Right renal pelvis (tissue), 4 donors: ENCODE measurements at places on chromosomes 4 and X.

GRCh38 chr4:77827343-77827742, 8.2 kb upstream of the CNOT6L start:
- DNase-seq, result no peak

DNA sequence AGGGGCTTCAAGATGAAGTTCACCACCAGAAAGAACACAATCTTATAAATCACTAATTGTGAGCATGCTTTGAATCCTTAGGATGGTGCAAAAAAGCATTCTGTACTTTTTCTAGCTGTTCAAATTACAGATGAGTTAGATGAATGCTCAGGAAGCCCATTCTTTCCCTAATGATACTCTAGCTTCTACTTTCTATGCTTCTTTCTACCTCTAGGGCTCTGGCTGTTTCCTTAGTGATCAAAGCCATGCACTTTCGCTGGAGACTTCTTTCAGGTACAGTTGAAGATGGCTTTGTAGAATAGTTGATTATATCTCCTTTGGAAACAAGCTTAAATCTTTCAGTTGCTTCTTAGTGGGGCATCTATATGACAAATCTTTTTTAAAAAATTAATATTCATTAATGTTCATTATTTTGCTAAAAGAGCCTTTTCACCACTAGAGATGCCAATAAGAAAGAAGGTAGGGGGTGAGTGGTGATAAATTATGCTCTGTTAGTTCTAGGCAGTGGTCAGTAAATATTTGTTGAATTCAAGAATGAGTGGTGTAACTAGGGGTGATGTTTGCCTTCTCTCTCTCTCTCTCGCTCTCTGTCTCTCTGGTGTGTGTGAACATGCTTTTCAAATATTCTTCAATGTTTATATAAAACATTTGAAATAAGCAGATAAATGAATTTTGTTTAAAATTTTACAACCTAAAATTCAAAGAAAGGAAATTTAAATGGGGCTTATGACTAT, 169.4 kb downstream of the GLUD2 start:
- DNase-seq, result no peak

DNA sequence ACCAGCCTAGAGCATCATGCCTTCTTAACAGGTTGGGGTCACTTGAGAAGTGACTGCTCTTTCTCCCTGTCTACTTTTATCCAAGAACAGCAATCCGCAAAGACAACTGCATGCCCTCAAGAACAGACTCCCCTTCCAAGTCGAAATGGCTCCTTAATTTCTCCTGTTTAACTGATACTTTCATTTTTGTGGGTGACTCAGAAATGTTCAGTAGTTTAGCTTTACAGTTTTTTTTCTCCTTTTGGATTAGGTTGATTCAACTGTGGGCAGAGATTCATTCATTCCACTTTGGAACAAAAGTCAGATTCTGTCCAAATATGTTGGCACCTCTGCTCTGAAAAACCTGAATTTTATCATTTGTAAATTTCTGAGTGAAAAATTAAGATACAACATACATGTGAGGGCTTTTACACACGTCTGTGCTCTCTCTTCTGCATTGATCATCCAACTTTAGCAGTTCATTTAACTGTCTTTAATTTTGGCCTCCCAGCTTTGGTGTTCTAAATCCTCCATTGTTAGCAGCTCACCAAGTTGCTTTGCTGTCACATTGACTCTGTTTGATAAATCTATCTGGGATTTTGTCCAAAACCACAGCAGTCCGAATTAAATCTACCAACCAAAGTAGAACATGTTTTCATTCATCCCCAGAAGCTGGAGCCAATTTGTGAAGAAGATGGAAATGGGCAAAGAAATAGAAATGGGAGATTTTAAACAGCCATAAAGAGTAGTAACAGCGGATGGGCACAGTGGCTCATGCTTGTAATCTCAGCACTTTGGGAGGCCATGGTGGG, 50.0 kb downstream of the HOPX start:
- DNase-seq, result no peak

GRCh38 chrX:150198776-150199175, 164.3 kb upstream of the MAMLD1 start:
- no peak for DNase-seq

- DNase-seq, result no peak
These were observed 88.7 kb downstream of the DCTD start for GRCh38 chr4:182828360-182829025.

GRCh38 chrX:44291468-44292092, 51.9 kb downstream of the EFHC2 start:
- DNase-seq, result no peak
